ENCODE measurements at places on chromosomes 16 and 17. TPM values are rescaled to one million over a fixed set of nuclear protein-coding genes. Genes with fewer than 3 reads are reported as not detected.

DNA sequence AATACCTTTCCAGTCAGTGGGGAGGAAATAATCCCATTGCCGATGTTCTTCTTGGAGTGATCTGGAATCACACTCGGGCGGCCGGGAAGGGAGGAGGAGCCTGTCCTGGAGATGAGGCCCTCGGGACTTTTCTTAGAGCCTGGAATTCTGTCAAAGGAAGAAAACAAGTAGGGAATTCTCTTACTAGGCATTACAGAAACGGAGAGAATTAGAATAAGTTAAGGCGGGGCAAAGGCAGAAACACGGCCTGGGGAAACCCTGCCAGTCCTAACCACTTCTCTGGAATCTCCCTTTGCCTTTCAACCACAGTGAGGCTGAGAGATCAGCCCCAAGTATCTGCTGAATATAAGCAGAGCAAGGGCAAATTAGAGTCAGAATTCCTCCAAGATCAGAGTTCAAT lies 27.8 kb downstream of the USP36 start:
- no peak for DNase-seq
- H3K27ac ChIP-seq = no peak overlapping the region
- H3K27me3 ChIP-seq = no peaks in the 10 kb centered on the region
- peaks cover 27% of the 10 kb centered on the region for H3K4me1 ChIP-seq
- peaks cover 57% of the 10 kb centered on the region for H3K36me3 ChIP-seq

DNA sequence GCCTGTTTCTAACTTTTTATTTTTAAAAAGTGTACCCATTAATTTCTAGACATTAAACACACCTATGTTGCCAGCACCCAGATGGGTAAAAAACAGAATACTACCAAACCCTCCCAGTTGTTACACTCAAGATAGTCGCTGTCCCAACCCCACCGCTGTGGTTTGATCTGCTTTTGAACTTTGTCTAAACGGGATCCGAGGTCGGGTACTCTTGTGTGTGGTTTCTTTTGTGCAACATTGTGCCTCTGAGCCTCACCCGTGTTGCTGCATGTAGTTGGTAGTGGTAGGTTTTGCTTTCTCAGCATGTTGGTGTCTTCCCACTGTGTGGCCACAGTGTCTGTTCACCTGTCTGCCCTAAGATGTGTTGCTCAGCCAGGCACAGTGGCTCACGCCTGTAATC lies 4.3 kb downstream of the KLHL36 start:
- H3K4me3 ChIP-seq = no peak overlapping the region
- H3K27me3 ChIP-seq = no peaks in the 10 kb centered on the region
- no peak overlapping the region for H3K27ac ChIP-seq
- peaks cover 69% of the 10 kb centered on the region for H3K4me1 ChIP-seq
- DNase-seq = no peak

Gene FZD2
- total RNA-seq = not detected

DNA sequence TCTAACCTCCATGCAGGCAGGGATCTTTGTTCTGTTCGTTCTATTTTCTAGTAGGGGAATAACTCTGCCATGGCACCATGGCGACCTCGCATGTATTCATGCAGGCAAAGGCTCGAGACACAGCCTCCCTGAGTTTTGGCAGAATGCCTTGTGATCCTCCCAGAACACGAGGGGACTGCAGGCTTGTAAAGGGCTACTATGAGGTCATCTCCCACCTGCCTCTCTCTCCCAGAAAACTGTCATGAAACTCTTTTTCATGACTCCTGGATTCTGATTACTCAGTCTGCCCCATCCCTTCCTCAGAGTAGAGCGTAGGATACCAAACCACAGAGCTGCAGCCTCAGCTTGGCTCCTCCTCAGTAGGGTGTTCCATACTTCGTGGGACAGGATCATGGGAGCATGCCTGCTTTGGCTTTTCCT lies 64.3 kb downstream of the IGF2BP1 start:
- no peaks in the 10 kb centered on the region for H3K36me3 ChIP-seq
- no peaks in the 10 kb centered on the region for H3K4me1 ChIP-seq
- no peak overlapping the region for H3K4me3 ChIP-seq

GRCh38 chr17:51461578-51462004 lies 201.2 kb downstream of the UTP18 start:
- H3K36me3 ChIP-seq = no peaks in the 10 kb centered on the region
- H3K27me3 ChIP-seq = no peaks in the 10 kb centered on the region
- no peak overlapping the region for H3K4me3 ChIP-seq
- no peaks in the 10 kb centered on the region for H3K4me1 ChIP-seq

DNA sequence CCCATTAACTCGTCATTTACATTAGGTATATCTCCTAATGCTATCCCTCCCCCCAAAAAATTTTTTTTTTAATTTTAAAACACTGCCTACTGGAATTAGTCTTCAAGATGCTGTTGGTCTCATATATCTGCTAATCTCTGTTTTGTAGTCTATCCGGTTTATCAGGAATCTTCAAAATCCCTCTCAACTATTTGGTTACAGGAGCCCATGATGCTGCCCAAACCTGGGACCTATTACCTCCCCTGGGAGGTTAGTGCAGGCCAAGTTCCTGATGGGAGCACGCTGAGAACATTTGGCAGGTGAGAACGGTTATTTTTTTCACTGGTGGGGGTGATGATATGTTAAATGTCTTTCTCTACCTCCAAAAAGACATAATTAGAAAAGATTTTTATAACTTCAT lies 6.9 kb downstream of the TEN1 start:
- H3K27ac ChIP-seq = no peak overlapping the region
- no peak for DNase-seq
- no peaks in the 10 kb centered on the region for H3K36me3 ChIP-seq
- peaks cover 3% of the 10 kb centered on the region for H3K4me1 ChIP-seq
- H3K4me3 ChIP-seq = no peak overlapping the region

- H3K4me1 ChIP-seq = no peaks in the 10 kb centered on the region
- no peak overlapping the region for H3K4me3 ChIP-seq
- H3K27me3 ChIP-seq = no peaks in the 10 kb centered on the region
- H3K27ac ChIP-seq = no peak overlapping the region
- no peaks in the 10 kb centered on the region for H3K36me3 ChIP-seq
Observed at GRCh38 chr16:17155936-17156335, 314.8 kb downstream of the XYLT1 start.

- no peak overlapping the region for H3K27ac ChIP-seq
- H3K4me1 ChIP-seq = peaks cover 5% of the 10 kb centered on the region
- no peak overlapping the region for H3K4me3 ChIP-seq
- no peak for DNase-seq
- H3K27me3 ChIP-seq = no peaks in the 10 kb centered on the region
Observed at GRCh38 chr17:19381741-19382444, 3.6 kb downstream of the MAPK7 start.

All from CD8-positive, alpha-beta memory T cell (primary cell).